ENCODE measurements at places on chromosomes 6 and 20.

DNA sequence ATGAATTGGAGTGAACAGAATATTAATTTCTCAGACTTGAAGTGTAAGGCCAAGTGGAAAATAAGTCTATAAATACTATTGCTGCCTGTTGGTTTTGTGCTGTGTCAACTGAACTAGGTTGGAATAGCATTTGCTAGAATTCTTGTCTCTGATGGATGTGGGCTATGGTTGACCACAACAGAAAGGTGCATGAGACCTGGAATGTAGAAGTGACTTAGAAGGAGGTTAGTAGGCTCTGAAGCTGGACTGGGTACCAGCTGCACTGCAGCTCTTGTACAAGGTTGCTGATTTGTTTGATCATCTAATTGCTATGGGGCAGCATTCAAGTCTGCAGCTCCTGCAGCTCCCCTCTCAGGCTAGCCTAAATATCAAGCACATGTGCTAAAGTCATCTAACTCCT is 479.0 kb upstream of the NRSN1 start:
- no peak for DNase-seq

DNA sequence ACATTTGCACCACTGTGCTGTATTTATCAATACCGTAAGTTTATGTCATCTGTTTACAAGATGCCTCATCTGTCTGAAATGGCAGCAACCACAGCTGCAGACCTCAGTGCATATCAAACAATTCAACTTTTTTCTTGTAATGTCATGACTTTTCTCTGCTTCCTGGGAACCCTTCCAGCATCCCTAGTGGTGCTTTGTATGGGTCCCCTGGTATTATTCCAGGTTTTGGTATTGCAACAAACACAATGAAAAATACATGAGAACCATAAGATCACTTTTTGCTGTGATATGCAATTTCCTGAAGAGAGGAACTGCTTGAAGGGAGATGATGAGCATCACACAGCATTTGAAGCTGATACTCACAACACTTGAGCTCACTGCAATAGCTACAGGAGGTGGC is 12.0 kb upstream of the TXNDC5 start:
- DNase-seq = no peak

DNA sequence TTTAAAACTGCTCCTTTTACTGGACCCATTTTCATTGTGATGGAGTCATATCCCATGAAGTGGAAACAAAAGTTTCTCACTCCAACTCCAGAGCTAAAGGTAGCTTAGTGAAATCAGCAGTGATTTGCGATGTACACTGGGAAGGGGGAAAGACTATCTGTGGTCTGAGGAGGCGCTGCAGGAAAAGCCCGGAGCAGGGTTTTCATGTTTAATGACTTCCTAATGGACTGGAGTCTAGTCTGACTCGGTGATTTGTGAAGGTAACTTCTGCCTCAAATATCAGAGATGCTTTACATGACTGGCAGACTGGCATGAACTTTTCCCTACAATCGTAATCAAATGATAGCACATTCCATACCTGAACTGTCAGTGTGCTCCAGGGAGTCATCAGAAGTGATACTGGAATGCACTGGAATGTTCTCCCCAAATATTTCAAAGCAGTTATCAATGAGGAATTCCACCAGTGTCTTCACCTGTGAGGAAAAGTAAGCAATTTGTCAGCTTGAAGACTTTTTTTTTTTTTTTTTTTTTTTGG is 7.0 kb downstream of the TAGAP start:
- no peak for DNase-seq

DNA sequence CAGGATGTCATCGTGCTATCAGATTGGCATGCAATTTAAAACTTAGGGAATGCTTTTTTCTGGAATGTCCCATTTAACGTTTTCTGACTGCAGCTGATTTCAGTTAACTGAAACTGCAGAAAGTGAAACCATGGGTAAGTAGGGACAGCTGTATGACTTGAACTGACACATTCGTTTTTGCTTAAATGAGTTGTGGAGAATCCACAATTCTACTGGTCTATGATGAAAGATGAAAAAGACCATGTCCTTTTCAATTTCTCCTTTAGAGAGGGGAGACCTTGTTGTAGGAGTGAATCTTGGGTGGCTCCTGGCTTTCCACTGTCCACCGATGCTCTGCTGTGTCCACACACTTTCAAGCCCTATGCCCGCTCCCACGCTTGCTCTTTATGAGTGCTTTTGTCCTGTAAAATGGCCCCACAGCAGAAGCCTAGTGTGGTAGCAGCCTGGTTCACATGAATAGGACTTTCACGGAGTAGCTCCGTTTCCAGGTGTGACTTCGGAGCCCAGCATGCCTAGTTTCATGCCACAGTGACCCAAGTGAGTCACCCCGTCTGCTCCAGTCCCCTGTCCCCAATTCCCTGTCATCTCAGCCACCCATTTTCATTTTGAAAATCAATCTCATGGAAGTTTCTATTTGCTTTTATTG is 21.9 kb downstream of the DYNLT1 start:
- no peak for DNase-seq

DNA sequence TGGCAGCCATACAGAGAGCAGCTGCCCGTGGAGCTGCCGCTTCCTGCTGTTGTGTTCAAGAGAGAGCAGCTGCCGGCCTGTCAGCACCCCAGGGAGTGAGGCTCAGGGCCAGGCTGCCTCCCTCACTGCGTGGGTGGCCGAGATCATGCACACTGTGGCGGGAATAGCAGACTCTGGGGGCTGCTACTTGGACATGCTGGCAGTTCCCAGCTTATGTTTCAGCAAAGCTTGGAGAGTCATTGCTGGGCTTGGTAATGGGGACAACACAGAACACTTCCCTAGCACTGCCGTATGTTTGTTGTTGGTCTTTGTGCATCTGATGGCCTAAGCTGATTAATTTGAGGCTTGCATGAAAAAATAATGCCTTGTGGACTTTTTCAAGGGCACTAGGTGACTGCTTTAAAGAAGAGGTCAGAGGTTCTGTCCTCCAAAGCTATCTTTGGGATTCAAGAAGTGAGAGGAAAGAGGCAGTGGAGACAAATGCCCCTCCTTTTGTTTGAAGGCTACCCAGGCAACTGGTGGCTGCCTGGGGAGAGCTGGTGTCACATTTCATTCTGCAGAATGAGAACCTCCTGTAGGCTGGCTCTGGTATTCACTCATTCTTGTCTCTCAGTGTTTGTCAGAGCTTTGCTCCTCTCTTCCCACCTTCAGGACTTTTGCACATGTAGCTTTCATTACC is 18.8 kb downstream of the MRAP2 start:
- DNase-seq = no peak

DNA sequence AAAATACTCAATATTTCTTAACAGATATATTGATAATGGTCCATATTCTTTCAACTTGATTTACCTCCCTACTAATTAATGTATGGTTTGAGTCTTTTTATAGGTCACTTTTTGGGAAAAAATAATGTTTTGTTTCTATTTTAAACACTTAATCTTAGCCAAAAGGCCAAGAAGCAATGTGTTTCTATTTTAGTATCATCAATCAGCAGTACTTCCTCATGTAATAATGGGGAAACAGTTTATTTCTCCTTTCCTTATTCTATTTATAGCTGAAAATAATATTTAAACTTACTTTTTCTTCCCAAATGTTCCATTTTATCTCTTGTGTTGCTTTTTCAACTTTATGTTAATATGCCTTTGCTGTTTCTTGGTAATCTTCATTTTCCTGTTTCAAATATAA is 295.1 kb downstream of the ALDH8A1 start:
- no peak for DNase-seq

DNA sequence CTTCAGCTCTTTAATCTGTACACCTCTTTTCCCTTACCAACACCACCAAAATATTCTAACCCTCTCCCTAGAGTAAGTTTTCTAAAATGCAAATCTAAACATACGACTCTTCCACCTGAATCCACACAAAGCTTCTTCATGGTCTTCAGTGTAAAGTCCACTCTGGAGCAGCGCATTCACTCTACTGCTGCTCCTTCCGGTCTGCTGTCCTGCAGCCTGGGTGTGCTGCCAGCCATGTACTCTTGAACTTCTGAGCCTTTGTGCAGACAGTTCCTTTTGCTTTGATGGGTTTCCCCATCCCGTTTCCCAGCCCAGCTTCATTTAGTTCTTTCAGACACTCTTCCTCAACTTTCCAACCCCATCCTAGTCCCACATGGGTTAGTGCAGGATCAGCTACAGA is 108.7 kb upstream of the SGK1 start:
- no peak for DNase-seq

- DNase-seq = no peak
Observed at GRCh38 chr6:131225127-131225526, 89.9 kb downstream of the AKAP7 start.

- DNase-seq = no peak
Observed at GRCh38 chr6:18261877-18262276, 2.5 kb downstream of the DEK start.

DNA sequence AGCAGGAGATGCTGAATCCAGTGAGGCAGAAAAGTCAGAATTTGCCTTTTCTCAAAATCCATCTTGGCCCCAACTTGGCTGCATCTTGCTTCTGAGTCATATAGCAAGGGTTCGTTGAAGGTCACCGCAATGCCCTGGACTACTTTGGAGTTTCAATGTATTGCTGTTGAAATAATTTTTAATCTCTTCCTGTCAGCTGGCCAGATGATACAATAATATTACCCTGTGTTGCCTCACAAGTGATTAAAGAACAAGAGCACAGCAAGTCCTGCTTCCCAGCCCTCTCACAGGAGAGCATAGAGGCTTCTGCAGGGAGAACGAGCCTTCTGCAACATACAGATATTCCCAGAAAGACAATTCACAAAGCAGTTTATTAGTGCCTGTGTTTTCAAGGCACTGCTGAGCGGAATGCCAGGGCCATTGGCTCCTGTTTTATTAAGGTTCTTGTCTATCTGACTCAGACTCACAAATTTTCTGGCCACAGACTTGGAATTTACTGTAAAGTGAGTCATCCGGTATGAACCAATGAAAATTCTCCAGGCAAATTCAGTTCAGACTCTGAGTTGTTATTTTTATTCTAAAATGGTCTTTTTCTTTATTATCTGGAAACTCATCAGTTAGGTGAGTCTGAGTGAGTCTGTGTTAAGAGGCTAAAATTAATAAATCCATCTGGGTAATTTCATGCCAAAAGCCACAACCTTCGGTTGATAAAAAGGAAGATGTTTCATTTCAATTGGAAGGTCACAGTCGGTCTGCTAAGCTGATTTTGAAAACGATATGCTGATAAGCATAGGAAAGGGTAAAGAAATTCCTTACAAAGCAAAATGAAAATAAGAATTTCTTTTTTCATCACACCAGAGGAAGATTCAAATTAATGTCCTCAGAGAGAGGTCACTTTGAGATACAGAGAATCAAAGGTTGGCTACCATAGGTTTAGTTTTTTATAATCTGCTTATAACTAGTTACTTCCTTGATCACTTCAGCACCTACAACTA is 289.4 kb upstream of the STXBP5 start:
- DNase-seq = no peak

GRCh38 chr6:72755752-72756151 is 133.9 kb downstream of the KCNQ5 start:
- no peak for DNase-seq

DNA sequence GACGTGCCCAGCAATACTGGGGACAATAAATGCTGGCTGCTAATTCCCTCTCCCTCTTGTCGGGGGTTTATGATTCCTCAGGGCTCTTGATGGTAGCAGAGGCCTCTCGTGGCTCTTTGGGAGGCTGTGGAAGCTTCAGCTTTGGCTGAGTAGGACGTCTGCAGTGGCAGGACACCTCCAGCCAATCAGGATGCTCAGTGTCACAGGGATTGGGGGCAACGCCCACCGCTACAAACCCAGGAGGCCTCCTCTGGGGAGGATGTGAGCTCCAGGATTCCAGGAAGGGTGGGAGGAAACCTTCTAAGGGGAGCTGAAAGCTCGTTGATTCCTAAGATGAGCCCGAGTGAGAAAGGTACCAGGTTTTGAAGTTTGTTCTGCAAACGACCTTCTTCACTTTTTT is 19.4 kb downstream of the RSPO4 start:
- DNase-seq = no peak

DNA sequence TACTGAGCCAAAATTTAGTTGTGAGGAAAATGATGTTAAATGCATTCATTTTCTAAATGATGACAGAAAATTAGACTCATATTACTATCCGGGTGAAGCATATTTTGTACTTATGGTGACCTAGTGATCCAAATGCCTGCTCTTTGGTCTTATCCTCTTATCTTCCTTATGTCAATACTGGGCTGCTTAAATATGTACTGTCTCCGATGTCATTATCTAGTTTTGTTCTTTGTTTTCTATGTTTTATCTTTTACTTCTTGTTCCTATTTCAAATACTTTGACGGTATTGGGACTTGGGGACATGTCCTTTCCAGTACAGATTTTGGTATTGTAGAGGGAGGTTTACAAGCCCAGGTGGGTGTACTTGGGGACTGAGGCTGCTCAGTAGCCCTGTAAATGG is 124.6 kb upstream of the ESR1 start:
- no peak for DNase-seq

DNA sequence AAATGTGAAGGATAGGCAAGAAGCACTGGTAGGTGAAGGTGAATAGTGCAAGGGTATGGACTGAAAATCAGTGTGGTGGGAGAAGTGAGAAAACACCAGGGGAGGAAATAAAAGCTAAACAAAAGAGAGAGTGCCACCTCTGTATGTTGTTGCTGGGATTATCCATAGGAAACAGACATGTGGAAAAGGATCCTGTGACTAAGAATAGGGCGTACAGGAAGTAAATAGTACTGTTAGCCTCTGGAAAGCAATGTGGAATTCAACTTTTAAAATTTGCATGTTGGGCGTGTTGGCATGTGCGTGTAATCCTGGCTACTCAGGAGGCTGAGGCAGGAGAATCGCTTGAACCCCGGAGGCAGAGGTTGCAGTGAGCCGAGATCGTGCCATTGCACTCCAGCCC is 661.7 kb downstream of the KIF16B start:
- no peak for DNase-seq

- DNase-seq = no peak
Observed at GRCh38 chr6:115932481-115932880, 128.2 kb downstream of the FRK start.

- DNase-seq = no peak
Observed at GRCh38 chr6:150037526-150038201, 12.3 kb upstream of the RAET1L start.

GRCh38 chr6:106044151-106044550 is 42.0 kb upstream of the PRDM1 start:
- DNase-seq = no peak

GRCh38 chr6:5335020-5335419 is 73.7 kb downstream of the FARS2 start:
- no peak for DNase-seq

GRCh38 chr20:58361481-58362205 is 27.4 kb upstream of the VAPB start:
- no peak for DNase-seq

GRCh38 chr20:914727-915498 is 1.2 kb downstream of the ANGPT4 start:
- no peak for DNase-seq

DNA sequence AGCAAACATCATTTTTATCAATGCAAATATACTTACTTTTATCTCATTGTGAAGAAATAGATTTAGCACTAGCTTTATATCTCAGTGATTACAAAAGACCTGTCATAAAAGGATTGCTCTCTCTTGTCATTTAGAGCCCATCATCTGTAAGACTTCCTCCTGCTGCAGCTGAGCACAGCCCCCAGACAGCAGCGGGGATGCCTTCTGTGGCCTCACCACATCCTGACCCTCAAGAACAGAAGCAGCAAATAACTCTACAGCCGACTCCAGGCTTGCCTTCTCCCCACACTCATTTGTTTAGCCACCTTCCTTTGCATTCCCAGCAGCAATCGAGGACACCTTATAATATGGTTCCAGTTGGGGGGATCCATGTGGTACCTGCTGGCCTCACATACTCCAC is 127.0 kb upstream of the EDN1 start:
- DNase-seq = no peak

- DNase-seq = no peak
Observed at GRCh38 chr20:44646023-44646640, 5.4 kb downstream of the ADA start.
